Thyroid gland (tissue), 4 donors: ENCODE measurements at places on chromosomes 3 and 15. TPM values are rescaled to one million over a fixed set of nuclear protein-coding genes. Genes with fewer than 3 reads are reported as not detected.

GRCh38 chr3:156721687-156722618, 47.6 kb downstream of the TIPARP start:
- DNase-seq: no peak

Gene REC114
- total RNA-seq: not detected

Gene SERINC4
- not detected for total RNA-seq

GRCh38 chr15:36495456-36495991, 83.9 kb upstream of the CDIN1 start:
- DNase-seq: no peak

DNA sequence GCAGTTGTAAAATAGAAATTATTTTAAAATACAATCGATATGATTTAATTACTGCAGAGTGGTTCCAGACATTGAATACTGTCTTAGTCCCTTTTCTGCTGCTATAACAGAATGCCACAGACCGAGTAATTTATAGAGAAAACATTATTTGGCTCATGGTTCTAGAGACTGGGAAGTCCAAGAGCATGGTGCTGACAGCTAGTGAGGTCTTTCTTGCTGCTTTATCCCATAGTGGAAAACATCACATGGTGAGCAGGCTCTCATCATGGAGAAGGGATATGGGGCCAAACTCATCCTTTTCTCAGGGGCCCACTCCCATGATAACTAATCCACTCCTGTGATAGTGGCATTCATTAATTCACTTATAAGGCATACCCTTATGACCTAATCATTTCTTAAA, 120.0 kb upstream of the TBL1XR1 start:
- DNase-seq: no peak

DNA sequence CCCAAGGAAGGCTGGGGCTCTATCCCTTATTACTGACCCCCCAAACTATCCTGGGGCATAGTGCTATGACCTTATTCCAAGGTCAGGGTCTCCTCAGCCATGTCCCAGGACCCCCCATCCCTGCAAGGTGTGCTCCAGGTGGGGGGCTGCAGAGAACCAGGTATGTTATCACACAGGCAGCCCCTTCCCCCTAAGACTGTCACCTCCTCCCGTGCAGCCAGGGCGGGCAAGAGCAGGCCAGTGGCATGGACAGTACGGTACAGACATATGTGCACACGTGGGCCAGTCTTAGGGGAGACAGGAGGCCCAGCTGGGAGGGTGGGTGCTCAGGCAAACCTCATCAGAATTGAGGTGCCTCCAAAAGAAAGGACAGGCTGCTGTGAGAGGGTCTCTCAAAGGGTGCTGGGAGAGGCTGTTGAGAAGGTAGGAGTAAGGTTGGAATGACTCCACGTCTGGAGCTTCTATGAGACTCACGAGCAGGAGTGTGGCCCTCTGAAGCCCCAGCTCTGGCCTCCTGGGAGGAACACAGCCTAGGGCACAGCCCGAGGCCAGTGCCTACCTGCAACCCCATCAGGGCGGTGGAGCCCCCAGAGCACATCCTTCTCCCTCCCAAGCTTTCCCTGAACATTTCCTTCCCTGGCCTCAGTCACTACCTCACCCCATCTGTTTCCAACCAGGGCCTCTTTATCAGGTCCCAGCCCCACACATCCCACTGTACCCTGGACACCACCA, 1.7 kb upstream of the COL7A1 start:
- no peak for DNase-seq

DNA sequence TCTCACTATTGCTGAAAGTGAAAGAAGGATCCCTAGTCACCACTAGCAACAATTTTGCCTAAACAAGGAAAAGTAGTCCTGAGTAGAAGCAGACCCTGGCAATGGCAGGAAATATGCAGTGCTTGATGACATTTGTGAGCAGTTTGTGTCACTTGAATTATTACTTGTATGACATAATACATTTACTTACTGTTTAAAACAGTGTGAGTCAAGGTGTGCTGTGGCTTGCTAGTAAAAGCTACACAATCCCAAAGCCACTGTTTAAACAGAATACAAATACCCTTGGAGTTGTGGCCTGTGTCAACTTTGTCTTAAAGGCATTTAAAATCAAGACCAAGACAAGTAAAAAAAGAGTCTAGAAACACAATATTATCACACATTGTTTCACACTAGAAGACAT, 775.4 kb downstream of the ROBO1 start:
- no peak for DNase-seq
